ENCODE measurements at places on chromosomes 2 and 18. TPM values are rescaled to one million over a fixed set of nuclear protein-coding genes. Genes with fewer than 3 reads are reported as not detected.

- no peaks in the 10 kb centered on the region for H3K4me1 ChIP-seq
- H3K27ac ChIP-seq, result peak overlapping the region; percentile 38
- no peaks in the 10 kb centered on the region for H3K36me3 ChIP-seq
- no peak overlapping the region for H3K4me3 ChIP-seq
- DNase-seq, result no peak
- no peaks in the 10 kb centered on the region for H3K27me3 ChIP-seq
Measured at GRCh38 chr2:235601960-235602704, 108.3 kb downstream of the AGAP1 start.

DNA sequence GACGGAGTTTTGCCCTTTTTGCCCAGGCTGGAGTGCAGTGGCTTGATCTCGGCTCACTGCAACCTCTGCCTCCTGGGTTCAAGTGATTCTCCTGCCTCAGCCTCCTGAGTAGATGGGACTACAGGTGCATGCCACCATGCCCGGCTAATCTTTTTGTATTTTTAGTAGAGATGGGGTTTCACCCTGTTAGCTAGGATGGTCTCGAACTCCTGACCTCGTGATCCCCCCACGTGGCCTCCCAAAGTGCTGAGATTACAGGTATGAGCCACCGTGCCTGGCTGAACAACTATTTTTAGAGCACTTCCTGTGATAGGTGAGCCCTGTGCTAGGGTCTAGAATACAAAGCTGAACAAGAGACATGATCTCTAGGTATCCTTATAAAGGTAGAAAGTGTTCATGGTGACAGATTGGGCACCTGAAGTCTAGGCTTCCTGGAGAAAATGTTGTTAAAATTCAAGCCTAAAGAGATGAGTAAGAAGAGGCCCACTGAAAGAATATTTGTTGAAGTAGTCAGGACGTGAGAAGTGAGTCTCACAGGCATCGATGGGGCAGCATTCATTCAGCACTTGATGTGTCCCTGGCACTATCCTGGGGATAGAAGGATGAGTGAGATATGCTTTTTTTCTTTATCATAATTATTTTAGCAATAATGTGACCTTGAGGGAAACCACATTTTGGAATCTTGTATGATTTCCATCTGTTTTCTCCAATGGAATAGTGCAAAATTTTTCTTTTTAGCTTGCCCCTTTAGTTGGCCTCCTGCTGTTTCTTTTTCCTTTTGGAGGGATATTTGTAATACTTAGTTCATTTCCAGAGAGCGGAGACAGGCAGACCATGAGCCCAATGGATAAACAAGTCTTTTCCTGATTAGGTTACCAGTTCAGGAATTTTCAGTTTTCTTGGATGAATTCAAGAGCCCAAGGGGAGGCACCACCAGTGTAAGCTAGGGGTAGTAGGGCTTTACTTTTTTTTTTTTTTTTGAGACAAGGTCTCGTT is 5.1 kb downstream of the ZNF236 start:
- H3K36me3 ChIP-seq, result peaks cover 9% of the 10 kb centered on the region
- no peak overlapping the region for H3K4me3 ChIP-seq
- H3K27me3 ChIP-seq, result no peaks in the 10 kb centered on the region
- no peak overlapping the region for H3K27ac ChIP-seq

GRCh38 chr18:31647127-31647753 is 37.1 kb downstream of the B4GALT6 start:
- no peak overlapping the region for H3K27ac ChIP-seq
- DNase-seq, result no peak
- H3K4me1 ChIP-seq, result peaks cover 13% of the 10 kb centered on the region
- no peaks in the 10 kb centered on the region for H3K36me3 ChIP-seq

- no peak overlapping the region for H3K27ac ChIP-seq
- H3K4me1 ChIP-seq, result peaks cover 7% of the 10 kb centered on the region
- H3K36me3 ChIP-seq, result peaks cover 16% of the 10 kb centered on the region
Measured at GRCh38 chr2:70024284-70024683, 62.9 kb upstream of the ASPRV1 start.

DNA sequence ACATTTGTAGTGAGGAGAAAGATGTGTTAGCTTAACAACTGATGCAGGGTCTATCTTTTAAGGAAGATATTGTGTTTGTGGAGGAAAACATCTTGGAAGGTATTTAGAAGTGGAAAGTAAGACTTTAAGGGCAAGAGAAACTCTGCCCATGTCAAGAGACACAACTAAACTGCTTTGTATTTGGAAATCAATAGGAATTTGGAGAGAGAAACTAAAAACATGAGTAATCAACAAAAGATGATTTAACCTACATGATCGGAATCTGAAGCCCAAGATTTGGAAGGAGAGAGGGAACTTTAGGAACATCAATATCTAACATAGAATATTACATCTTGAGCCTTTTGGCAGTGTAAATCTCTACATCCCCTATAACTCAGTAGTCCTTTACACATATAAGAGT is 184.2 kb upstream of the COL3A1 start:
- no peak for DNase-seq
- H3K4me1 ChIP-seq, result no peaks in the 10 kb centered on the region
- H3K4me3 ChIP-seq, result no peak overlapping the region
- H3K27me3 ChIP-seq, result no peaks in the 10 kb centered on the region
- H3K27ac ChIP-seq, result no peak overlapping the region
- no peaks in the 10 kb centered on the region for H3K36me3 ChIP-seq

DNA sequence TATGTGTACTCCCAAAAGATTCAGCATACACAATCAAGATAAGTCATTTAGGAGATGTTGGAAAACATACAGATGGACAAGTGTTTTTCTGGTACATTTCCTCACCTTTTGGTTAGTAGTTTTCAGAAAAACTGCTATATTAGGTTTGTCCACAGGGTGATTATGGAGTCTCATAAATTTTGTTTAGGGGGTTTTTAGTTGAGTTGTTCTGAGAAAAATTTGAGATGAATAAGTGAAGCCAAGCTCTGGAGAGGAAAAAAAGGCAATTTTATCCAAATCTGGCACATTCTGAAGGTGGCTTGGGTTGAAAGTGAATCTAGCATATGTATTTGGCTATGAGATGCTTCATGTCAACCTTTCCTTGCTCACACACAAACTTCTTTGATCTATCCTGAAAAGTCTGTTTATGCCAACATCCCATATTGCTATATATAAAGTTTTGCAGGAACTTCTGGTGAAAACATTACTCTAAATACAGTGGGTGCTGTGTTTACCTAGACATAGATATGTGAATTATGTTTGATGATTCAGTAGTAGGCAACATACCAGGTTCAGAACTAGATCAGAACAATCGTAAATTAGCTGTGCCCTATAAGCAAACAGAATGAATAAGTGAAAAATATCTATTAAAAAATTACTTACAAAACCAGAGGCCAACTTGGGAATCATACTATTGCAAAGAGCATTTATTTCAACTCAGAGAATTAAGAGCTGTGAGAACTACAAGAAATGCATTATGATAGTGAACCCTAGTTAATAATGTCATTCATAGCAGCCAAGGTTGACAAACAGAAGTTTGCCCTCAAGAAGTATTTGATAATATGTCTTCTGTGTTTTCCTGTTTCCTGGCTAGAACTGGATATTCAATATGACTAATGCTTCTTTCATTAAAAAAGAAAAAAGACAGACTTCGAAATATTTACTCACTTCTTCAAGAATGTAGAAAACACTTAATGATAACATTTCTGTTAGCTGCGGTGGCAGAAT is 552.0 kb downstream of the IRS1 start:
- no peak for DNase-seq
- H3K36me3 ChIP-seq, result no peaks in the 10 kb centered on the region
- no peak overlapping the region for H3K4me3 ChIP-seq
- H3K27me3 ChIP-seq, result no peaks in the 10 kb centered on the region
- H3K27ac ChIP-seq, result no peak overlapping the region
- no peaks in the 10 kb centered on the region for H3K4me1 ChIP-seq

DNA sequence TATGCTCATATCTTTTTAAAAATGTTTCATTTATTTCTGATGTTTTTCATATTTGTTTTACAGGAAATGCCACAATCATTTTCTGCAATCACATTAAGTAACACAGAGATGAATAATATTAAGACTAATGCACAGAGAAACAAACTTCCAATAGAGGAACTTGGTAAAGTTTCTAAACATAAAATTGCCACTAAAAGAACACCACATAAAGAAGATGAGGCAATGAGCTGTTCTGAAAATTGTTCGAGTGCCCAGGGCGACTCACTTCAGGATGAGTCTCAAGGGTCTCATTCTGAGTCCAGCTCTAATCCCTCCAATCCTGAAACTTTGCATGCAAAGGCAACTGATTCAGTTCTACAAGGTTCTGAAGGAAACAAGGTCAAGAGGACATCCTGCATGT is 70.4 kb downstream of the APLF start:
- H3K4me3 ChIP-seq, result no peak overlapping the region
- H3K36me3 ChIP-seq, result no peaks in the 10 kb centered on the region
- no peaks in the 10 kb centered on the region for H3K27me3 ChIP-seq
- no peak for DNase-seq
- no peak overlapping the region for H3K27ac ChIP-seq

DNA sequence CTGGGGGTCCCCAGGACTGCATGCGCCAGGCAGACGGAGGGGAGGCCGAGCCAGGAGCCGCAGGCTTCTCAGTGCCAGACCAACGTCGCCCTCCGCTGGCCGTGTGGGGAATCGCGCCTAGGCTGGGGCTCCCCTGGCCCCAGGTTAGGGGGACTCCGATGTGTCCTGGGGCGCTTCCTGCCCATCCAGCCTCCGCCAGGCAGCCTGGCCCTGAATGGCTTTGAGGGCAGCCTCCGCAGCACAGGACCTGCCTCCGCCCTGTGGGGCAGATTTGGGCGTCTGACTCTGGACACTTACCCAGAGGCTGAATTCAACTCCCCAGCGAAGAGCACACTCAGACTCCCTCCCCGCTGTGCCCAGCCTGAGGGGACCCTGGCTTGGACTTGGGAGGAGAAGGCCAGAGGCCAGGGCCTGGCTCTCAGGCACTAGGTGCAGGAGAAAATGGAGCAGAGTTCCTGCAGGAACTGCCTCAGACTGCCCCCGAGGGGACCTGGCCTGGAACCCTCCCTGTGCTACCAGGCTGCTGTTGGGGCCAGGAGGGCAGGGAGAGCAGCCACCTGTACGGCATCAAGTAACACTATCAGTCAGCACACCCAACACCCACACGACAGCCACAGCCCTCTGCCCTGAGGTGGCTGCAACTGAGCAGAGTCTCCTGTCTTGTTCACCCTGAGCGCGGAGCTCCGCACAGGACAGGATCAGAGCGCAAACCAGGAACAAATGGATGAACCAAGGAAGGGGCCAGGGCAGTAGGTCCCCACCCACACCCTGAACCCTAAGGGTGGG is 597 bp upstream of the TEKT4 start:
- H3K4me1 ChIP-seq, result no peaks in the 10 kb centered on the region
- peaks cover 36% of the 10 kb centered on the region for H3K27me3 ChIP-seq
- H3K4me3 ChIP-seq, result no peak overlapping the region
- H3K27ac ChIP-seq, result no peak overlapping the region

DNA sequence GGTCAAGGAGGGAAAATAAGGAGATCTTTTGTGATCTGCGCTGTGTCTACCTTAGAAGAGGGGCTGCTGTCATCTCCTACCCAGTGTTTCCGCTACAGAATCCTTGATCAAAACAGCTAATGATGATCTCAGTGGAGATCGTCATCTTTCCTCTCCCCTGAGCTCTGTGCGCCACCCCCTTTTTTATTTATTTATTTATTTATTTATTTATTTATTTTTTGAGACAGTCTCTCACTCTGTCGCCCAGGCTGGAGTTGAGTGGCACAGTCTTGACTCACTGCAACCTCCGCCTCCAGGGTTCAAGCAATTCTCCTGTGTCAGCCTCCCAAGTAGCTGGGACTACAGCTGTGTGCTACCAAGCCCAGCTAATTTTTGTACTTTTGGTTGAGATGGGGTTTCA is 55.5 kb downstream of the SERTAD2 start:
- H3K4me3 ChIP-seq, result no peak overlapping the region
- no peaks in the 10 kb centered on the region for H3K36me3 ChIP-seq
- H3K27ac ChIP-seq, result no peak overlapping the region

GRCh38 chr18:8299054-8299980 is 309.9 kb upstream of the RAB12 start:
- no peaks in the 10 kb centered on the region for H3K36me3 ChIP-seq
- no peaks in the 10 kb centered on the region for H3K27me3 ChIP-seq
- H3K27ac ChIP-seq, result no peak overlapping the region
- no peak for DNase-seq
- no peak overlapping the region for H3K4me3 ChIP-seq

DNA sequence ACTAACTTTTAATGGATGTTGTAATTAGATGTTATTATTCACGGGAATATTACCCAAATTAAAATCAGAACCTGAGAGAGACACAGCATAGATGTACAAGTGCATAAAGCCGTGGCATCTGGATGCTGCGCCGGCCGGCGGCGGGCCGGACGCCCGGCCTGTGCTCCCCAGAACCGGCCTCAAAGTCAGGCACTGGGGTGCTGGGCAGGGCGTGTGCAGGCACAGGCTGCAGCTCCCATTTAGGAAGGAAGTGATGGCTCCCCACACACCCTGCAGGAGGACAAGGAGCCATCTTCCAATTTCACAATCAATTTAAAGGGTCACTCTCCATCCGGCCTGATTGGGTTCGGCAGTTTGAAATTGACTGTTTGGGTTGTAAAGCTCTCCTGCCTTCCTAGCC is 367.7 kb upstream of the SALL3 start:
- no peaks in the 10 kb centered on the region for H3K27me3 ChIP-seq
- H3K27ac ChIP-seq, result no peak overlapping the region
- H3K4me1 ChIP-seq, result no peaks in the 10 kb centered on the region
- H3K4me3 ChIP-seq, result no peak overlapping the region

- H3K4me3 ChIP-seq, result no peak overlapping the region
- H3K27me3 ChIP-seq, result no peaks in the 10 kb centered on the region
- no peak for DNase-seq
- no peak overlapping the region for H3K27ac ChIP-seq
- peaks cover 13% of the 10 kb centered on the region for H3K36me3 ChIP-seq
Measured at GRCh38 chr18:69961718-69962117, 14.0 kb upstream of the CD226 start.

DNA sequence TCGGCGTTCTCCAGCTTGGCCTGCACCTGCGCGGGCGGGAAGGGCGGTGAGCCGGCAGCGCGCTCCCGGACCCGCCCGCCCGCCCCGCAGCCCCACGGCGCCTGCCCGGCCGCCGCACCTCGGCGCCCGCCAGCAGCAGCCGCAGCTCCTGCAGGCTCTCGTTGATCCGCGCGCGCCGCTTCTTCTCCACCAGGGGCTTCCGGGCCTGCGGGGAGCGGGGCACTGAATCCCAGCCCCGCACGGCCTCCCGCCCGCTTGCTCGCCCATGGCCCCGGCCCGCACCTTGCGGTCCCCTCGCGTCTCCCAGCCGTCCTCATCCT is 335 bp downstream of the HES6 start:
- peaks cover 6% of the 10 kb centered on the region for H3K4me1 ChIP-seq
- H3K27me3 ChIP-seq, result peaks cover 43% of the 10 kb centered on the region
- H3K36me3 ChIP-seq, result peaks cover 1% of the 10 kb centered on the region
- DNase-seq, result no peak

GRCh38 chr2:236176951-236177350 is 8.8 kb upstream of the GBX2 start:
- peaks cover 73% of the 10 kb centered on the region for H3K27me3 ChIP-seq
- no peak for DNase-seq
- H3K27ac ChIP-seq, result no peak overlapping the region
- no peak overlapping the region for H3K4me3 ChIP-seq
- H3K36me3 ChIP-seq, result no peaks in the 10 kb centered on the region
- H3K4me1 ChIP-seq, result peaks cover 4% of the 10 kb centered on the region

Gene B3GNT7
- total RNA-seq, result 0.42 TPM

Gene KIF1A
- 2.0 TPM for total RNA-seq

Gene CXCR2
- total RNA-seq, result 0.28 TPM

Gene SLC30A3
- total RNA-seq, result 0.34 TPM

All from activated naive CD8-positive, alpha-beta T cell treated with anti-CD3 and anti-CD28 coated beads, Interleukin-2, amount 10 ng/mL, durations not matched to agents 7 days and 5 days (primary cell).